SK-MEL-5 (cell line): ENCODE measurements at places on chromosomes 12 and 14. TPM values are rescaled to one million over a fixed set of nuclear protein-coding genes. Genes with fewer than 3 reads are reported as not detected.
A peak's percentile ranks its signal among the peaks of the same experiment; 100 is the strongest.

DNA sequence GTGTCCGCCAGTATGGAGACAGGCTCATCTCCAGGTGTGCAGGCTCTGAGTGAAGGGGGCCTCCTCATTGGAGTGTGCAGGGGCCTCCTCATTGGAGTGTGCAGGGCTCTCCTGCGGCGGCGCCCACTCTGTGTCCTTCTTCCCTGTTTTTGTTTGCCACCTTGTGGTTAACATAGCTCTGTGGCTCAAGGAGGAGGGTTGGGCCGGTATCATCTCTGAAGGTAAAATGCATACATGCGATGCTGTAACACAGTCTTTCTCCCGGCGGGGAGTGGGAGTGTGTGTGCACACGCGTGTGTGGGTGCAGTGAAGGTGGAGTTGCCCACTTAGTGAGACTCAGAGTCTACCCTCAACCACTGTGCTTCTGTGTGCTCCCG is 429.4 kb downstream of the ZFP36L1 start:
- no peak for DNase-seq

Gene KDM5A
- 32.1 and 33.1 TPM in 2 replicates for total RNA-seq

GRCh38 chr14:31024577-31025366 is 677 bp upstream of the AP4S1 start:
- no peak for DNase-seq

Gene TBK1
- 57.2 and 64.0 TPM in 2 replicates for total RNA-seq

GRCh38 chr14:102316338-102316742 is 3.2 kb upstream of the ZNF839 start:
- DNase-seq: peak; percentile 74

DNA sequence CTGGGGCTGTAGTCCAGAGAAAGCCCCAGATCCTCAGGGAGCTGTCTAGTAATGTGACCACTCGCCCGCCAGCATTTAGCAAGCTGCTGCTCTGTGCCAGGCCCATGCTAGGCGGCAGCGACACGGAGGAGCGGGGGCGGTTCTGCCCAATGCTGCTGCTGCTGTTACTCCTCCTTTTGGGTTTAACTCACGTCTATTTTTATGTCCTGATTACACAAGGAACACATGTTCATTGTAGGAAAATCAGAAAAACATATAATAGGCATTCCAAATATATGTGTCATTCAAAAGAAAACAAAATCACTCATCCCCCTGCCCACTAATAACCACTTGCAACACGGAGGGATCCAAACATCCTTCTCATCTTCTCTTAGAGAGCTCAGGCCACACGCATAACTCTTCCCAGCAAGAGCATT is 30.4 kb downstream of the CCDC92 start:
- no peak for DNase-seq

DNA sequence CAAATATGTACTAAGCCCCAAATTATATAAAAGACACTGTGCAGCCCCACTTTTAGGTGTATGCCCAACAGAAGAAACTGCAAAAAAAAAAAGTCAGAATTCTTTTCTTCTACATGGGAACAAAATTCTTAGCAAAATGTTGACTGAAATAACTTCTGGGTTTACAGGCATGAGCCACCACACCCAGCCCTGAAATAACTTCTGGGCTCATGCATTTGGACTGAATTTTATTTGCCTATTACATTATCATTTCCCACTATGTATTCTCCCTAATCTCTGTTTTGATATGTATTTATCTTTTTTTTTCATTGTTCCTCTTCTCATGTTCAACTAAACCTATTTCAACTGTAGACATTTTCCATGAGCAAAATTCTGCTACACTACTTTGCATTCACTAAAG is 169.2 kb downstream of the GRIN2B start:
- DNase-seq: no peak

DNA sequence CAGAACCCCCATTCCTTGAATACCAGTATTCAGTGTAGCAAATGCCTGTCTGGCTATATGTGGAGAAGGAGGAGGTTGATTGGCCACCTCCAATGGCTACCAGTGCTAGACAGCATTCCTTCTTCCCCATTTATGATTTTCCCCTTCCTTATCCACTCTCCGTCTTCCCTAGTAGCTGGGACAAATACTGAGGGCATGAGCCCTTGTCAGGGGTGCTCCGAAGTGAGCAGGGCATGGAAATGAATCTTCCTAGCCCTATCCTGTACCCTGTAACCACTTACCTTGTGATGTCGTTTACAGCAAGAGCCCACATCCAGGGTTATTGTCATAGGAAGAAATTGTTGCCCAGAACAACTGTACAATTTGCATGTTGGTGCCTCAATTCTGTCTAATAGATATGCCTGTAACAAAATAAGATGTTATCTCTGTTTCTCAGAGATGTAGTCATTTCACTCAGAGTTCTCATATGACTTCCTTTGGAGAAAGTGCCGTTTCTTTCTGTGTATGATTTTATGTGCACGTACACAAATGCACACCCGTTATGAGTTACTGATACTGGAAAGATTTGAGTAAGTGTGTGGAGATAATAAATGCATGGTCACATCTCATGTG is 423.7 kb downstream of the EGLN3 start:
- DNase-seq: no peak

GRCh38 chr12:68505970-68506369 is 104.7 kb upstream of the RAP1B start:
- no peak for DNase-seq

Gene TSPAN19
- total RNA-seq: 0.48 and 0.69 TPM in 2 replicates

Gene KLHL33
- total RNA-seq: not detected in 2 replicates

- peak; percentile 77 for DNase-seq
These were observed 1.5 kb downstream of the AQP6 start for GRCh38 chr12:49974231-49974675.

GRCh38 chr14:29608861-29609260 is 318.8 kb downstream of the PRKD1 start:
- no peak for DNase-seq

DNA sequence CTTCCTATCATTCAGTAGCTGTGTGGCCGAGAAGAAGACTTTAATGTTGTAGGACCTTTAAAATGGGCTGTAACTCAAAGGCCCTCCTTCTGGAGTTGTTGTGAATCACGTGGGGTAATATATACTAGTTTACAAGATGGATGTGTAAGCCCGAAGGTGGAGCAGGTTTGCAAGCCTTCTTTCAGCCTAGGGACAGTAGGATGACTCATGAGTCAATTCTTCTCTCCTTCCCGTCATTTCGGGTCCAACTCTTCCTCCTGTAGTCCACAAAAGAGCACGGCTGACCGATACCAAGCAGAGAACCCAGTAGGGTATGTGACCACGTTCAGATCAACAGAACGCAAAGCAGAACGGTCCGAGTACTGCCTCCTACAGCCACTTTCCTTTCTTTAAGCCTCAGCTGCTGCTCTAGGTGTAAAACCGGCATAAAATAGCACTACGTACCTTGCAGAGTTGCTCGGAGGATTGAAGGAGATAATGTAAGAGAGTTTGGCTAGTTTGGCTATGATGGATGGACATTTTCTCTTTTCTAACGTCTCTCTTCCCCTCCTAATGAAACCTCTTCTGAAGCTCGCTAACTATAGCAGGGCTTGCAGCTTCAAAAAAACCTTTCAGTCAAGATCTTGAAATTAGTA is 1.3 kb upstream of the RASSF3 start:
- DNase-seq: peak; percentile 76

DNA sequence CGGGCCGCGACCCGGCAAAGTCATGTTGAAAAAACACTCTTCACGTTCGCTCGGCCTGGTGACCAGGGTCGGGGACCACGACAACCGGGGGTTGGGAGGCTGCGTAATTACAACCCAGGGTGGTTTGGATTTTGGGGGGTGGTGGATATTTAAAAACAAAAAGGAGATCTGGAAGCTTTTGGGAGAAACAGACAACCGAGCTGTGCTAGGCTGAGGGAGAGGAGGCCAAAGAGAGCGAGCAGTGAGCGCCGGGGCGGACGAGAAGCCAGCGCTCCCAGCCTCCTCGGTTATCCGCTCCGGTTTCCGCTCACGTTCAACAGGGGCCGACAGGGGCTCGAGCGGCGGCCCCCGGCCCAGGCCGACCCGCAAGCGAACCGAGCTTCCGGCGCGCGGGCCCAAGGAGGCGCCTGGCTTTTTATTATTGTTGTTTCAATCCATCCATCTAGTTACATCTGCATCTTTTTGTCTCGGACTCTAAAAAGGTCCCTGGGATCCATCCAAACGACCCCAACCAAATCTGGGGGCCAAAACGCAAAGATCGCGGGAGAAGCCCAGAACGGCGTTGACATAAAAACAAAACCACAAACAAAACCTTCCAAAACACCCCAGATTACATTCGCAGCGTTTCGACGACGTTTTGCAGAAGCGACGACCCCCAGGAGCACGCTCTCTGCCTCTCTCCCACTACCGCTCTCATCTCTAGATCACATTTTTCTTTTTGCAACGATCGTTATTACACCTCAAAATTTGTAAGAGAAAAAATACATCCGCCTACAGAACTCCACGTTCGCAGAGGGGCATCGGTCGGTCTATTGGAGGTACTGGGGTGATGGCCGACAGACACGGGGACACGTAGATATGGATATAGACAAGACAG is 771 bp downstream of the OTX2 start:
- DNase-seq: no peak

DNA sequence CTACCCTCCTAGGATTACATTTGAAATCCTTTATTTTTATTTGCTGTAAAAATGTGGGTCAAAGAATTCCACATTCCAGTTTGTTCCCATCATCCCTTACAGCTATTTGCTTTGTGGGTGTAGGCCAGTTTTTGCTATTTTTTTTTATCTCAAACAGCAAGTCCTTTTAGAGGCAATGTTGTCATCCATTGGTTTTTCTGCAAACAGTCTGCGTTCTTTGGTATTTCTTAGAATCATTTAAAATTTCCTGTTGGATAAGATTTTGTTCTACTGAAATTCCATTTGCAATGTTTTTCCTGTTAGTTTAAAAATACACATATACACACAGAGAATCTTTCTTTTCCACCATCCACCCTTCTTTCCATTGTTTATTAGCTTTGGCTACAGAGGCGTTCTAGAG is 53.3 kb upstream of the STK38L start:
- no peak for DNase-seq

DNA sequence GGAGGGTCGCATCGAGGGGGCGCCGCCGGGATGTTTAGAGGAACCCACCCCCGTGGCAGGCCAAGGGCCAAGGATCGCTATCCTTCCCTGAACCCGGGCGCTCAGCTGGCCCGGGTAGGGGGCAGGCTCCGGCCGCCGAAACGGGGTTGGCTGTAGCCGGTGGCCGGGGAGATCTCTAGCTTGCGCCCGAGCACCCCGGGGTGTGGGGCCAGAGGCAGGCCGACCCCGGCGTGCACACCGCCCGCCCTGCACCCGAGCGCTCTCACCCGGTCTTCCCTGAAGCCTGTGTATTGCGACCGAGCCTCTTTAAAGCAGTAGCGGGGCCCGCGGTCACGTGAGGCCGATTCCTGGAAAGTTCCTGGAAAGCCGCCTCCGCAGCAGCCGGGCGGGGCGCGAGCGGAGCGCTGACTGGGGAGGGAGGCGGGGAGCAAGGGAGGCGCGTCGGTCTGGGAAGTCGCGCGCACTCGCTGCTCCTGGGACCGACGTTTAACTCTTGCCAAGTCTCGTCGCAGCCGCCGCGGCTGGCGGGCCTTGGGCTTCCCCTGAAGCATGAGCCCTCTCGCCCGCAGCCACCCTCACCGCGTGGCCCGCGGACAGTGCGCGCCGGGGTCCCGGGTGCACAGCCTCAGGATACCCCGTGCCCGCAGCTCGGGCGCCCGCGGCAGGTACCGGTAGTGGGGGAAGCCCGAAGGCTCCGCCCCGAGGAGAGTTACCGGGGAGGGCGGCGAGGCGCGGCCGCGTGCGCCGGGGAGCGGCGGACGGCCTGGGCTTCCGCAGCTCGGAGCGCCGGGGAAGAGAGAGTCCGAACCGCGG is 1.7 kb upstream of the SOCS2 start:
- peak; percentile 91 for DNase-seq

Gene PSMB5
- total RNA-seq: 162 and 165 TPM in 2 replicates

DNA sequence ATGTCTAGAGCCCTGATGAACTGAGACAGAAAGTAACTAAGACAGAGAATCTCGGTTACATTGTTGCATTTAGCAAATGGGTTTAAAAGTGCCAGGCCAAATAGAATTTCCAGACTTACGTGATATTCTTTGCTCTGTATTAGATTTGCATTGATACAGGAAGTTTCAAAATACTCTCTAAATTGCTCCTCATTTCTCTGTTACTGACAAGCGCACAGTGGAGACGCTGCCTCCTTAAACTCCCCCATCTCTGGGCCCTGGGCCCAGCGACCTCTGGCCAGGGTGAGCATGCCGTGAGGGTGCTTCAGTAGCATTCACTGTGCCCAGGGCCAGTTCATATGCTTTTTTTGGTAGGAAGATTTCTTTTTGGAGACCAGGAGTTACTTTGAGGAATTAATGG is 22.9 kb upstream of the EVL start:
- no peak for DNase-seq

DNA sequence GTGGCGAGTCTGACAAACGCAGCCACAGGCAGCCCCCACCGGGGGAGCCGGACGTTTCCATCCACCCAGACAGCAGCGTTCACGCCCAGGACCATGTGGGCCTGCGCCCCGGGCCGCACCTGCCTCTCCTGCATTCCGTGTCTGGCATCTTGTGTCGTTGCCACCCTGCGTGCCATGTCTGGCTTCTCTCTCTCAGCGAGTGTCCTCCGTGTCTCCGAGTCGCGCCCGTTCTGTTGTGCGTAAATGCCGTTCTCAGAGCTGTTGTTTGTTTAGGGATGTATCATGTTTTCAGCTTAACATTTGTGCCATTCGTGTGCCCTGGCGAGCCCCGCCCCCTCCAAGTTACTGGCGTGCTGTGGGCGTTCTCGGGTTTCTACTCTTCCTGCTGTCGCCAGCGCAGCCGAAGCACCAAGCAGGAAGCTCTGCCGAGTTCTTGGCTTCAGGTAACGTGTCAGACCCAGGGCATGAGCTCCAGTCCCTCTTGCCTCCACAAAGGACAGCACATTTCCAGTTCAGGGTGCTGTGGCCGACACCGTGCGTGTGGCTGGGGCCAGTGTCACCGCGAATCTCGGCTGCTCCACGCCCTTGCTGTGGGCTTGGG is 34.6 kb downstream of the NOC4L start:
- DNase-seq: no peak

DNA sequence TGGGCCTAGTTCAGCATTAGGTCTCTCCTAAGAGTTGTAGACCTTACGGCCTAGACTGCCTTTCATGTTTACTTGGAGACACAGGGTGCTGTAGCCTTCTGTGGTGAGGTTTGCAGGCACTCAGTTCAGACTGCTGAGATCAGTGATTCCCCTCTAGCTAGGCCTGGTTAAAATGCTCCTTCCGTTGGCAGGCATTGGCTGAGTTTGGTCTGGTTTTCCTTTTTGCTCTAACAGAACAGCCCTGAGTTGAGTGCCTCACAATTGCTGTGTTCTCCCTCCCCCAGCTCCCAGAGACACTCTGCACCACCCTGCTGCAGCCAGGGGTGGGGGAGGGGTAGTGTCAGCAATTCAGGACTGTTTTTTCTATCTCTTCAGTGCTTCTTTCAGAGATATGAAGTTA is 178.9 kb upstream of the DYRK2 start:
- DNase-seq: no peak

- no peak for DNase-seq
These were observed 108.6 kb downstream of the KTN1 start for GRCh38 chr14:55688566-55688965.
